SW 1271 (cell line): ENCODE measurements at places on chromosomes 3 and 15.

- no peak for DNase-seq
These were observed 25.6 kb upstream of the GPR171 start for GRCh38 chr3:151228666-151229040.

DNA sequence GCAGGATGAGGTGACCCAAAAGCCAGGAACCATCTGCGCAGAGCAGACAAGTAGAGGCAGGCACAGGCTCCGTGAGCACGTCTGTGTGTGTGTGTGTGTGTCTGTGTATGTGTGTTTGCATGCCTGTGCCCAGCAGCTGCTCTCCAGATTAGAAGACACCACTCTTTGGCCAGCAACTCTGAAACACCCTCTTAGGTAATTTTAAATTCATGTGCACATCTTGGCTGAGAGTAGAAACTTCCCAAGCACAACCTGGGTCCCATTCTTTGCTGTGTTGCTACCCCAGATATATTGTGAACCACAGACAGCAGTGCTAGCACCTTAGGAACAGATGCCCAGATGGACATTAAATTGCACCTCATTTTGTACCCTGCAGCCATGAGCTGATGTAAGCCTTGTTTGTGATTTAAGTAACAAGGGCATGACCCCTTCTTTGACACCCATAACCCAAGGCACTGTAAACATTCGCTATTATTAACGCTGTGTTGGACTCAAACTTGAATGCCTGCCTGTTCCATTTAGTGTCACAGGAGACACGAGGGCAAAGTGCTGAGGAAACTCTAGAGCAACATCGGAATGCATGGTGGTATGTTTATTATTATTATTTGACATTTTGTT is at the start of gene FILIP1L:
Gene FILIP1L (minus strand): TSS at position 89 of the 618 bp plus-strand sequence.
- no peak for DNase-seq

DNA sequence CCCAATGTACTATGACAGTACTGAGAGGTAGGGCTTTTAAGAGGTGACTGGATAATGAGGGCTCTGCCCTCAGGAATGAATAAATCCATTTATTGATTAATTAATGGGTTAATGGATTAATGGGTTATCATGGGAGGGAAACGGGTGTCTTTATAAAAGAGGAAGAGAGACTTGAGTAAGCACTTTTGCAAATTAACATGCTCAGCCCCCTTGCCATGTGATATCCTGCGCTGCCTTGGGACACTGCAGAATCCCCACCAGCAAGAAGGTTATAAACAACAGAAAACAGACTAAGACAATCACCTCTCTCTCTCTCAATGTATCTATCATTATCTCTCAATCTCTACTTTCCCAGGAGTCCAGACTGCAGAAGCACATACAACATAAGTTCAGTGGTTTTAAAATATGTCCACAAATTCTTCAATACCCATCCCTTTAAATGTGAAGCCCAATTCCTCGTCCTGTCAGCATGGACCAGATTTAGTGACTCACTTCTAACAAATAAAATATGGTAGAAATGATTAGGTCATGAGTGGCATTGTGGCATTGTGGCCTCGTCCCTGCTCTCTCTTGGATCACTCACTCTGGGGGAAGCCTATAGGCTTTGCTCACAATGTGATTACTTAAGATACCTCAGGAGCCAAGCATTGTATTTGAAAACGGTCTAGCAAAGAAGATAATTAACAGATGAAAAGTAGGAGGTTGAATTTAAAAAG is 40.0 kb upstream of the IL12A start:
- DNase-seq = no peak

DNA sequence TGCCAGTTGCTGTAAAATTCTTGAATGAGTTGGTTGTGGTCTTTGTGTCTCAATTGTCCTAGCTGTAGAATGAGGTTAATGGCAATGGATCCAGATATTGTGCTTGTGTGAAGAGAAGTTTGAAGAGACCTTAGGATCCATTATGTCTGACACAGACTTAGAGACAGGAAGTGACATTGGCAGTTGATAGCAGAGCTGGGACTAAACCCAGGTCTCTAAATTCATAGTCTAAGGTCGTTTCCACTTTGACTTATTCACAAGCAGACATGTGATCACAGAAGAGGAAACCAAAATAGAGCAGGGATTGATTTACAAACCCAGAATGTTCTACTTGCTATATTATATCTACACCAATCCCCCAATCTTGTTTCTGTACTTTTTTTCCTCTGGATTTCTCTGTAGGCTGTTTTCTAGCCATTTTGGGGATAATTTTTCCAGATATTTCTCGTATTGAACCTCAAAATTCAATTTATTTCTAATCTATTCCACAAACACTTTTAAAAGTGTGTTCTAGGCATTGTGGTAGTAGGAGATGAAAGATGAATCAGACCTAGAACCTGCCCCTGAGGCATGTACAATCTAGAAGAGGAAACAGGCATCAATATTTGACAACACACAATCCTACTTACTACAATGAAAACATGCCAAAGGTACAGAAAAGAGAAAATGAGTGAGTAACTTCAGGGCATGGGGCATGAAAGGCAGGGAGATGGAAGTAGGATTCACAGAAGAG is 123.3 kb downstream of the NFKBIZ start:
- no peak for DNase-seq

DNA sequence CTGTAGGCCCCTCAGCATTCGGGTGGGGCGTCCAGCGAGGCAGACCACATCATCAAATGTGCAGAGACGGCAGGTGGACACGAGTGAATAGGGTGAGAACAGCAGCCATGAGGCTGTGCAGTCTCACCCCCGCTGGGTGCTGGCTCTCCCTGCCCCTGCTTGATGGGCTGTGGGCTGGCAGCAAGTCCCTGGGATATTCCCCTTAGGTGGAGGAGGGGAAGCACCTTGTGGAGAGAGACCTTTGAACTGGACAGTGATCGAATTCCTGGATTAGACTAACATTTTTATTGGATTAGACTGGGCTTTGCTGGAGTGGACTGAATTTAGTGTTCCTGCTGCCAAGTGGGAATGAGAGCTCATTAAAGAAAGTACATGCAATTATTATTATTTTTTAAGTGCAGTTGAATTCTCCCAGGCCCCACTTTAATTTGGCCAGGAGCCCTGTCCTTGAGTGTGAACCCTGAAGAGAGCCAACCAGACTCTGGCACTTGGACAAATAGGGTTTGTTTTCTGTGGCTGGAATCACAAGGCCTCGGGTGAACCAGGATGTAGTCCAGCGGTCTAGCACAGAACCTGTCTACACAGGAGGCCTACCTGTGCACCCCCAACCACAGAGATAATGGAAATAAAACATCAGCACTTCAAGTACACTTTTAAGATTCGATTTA is 193.1 kb downstream of the ABHD5 start:
- DNase-seq = no peak

- no peak for DNase-seq
These were observed 126.5 kb downstream of the DTWD1 start for GRCh38 chr15:49747340-49747739.

DNA sequence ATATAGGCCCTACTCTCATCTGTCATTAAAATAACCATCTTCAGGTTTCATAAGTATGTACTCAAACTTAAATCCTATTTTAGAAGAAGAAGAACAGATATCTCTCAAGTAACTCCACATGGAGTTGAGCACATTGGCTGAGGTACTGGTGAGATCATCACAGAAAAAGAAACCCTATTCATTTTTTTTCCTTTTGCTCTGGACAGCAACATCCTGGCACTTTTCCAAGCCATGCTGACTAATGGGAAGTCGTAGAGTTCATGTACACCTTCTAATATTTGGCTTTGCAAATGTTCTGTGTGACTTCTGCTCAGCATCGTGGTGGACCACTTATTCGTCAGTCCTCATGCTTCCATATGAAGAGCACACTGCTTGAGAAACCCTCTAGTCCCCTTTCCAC is 336.0 kb upstream of the KCNH8 start:
- DNase-seq = no peak

GRCh38 chr15:52466134-52466701 is 62.5 kb downstream of the MYO5A start:
- no peak for DNase-seq

GRCh38 chr3:110165753-110166152 is 828.4 kb upstream of the DPPA4 start:
- no peak for DNase-seq

GRCh38 chr15:45326741-45327140 is 51.6 kb downstream of the GATM start:
- no peak for DNase-seq

- DNase-seq = no peak
These were observed 79.0 kb downstream of the SEMA6D start for GRCh38 chr15:47796339-47796738.

DNA sequence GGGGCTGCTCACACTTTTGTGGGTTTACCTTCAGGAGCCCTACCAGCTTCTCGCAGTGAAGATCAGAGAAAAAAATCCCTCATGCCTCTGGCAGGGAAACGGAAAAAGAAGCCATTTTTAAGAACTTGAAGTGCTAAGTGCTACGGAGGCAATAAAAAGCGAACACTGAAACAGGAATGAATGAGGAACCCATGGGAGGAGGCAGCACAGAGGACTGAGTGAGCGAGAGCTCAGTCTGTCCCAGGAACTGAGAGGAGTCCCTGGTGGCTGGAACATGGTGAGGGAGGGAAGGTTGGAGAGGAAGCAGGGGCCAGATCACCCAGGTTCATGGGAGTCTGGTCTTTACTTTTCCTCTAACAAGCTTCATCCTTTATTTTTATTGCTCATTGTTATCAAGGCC is 228.1 kb upstream of the PROK2 start:
- DNase-seq = no peak

DNA sequence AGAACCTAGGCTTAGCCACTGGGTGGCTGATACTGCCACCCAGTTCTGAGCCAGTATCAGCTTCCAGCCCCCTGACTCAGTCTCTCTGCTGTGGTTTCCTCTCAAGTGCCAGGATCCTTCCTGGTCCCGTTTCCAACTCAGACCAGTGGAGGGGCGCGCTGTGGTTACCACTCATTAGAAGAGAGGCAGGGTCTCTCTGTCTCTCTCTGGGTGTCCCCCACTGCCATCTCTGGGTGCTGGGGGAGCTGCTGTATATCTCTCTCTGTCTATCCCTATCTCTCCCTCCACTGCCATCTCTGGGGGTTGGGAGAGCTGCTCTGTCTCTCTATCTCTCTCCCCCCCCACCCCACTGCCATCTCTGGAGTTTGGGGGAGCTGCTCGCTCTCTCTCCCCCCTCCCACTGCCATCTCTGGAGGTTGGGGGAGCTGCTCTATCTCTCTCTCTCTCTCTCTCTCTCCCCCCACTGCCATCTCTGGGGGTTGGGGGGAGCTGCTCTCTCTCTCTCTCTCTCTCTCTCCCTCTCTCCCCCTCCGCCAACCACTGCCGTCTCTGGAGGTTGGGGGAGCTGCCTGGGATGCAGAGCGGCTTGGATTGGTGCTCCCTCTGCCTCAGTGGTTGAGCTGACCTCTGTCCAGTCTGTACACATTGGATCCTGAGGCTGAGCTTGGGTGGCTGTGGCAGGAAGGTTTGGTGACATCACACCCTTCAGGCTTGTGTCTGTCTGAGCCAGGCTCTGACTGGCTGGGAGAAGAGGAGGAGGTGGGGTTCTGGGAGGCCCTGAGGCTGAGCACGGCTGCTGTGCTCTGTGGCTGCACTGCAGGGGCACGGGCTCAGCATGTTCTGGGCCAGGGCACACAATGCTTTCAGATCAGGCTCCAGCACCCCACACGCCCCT is 98.9 kb downstream of the APBA2 start:
- DNase-seq = no peak

DNA sequence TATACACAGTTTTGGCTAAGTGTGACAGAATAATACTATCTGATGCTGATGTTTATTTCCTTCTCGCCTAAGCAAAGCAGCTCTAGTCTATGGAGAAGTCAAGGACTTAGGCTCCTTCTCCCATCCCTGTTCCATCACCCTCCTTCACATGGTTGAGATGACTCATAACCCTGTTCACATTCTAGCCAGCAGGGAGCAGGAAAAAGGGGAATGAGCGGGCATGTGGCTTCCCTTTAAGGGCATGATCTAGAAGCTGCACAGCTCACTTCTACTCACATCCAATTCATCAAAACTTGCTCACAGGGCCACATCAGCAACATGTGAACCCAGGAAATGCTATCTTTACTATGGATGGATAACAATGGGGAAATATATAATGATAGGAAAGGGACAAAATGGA is 40.9 kb downstream of the CBLB start:
- peak; percentile 47 for DNase-seq

DNA sequence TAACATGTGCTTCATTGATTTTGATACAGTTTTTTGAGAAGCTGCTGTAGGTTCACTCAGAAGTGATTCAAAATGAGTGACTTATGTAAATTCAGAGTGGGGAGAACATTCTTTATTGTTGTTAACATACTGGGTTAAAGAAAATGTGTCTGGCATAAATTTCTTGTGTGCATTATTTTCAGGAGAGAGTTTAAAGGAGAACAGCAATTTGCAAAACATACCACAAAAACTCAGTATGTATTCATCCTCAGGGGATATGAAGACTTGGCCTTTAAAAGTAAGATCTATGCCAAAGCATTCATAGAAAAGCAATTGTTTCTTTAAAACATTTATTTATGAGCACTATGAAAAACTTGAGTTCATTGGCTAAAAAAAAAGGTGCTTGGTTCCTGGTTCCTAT is 1089.8 kb downstream of the ROBO2 start:
- DNase-seq = no peak

DNA sequence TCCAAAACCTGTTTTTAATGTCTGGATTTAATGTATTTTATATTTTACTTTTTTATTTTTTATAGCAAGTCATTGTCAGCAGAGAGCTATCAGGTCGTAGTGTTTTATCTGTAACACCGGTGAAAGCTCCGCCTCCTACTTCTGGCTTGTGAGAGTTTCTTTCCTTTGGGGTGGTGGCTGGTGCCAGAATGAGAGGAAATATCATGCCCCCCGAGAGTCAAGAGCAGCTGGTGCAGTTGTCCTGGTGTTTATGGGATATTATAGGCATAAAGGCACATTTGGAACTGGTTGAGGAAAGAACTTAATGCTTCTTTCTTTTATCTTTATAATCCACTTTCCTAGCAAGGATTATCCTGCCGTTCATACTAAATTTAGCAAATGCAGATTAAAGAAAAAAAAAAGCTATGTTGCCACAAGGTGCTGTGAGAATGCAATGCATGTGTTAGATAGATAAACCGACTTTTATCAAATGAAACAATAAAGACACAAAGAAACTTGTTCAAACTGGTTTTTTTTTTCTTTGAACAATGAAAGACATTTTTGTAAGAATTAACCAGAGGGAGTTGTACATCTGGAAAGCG is 260.1 kb upstream of the PLSCR5 start:
- no peak for DNase-seq

GRCh38 chr3:65169961-65170360 is 482.2 kb upstream of the ADAMTS9 start:
- no peak for DNase-seq

GRCh38 chr3:112460519-112461195 is 38.6 kb downstream of the BTLA start:
- DNase-seq = no peak

DNA sequence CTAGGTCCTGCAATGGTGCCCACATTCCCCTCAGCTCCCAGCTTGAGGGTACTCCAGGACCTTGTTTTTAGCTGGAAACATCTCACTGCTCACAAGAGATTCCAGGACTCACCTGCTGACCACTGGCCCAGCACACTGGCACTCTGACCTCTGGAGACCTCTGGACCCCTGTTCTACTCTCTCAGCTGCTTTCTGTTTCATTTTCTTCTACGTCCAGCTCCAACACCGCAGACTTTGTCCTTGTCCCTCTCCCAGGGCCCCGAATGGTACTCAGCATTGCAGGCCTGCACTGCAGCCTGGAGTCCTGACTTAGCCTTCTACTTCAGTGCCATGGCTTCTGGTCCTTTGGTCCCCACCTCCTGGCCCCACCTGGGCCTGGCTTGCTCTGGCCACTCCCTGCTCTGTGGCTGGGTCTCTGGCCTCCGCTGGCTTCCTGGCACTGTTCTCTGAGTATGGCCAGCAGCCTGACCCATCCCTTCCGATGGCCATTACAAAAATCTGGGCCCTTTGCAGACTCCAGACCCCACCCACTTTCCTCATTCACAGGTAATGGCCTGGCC is 27.9 kb downstream of the KY start:
- DNase-seq = no peak
